ENCODE measurements at places on chromosomes 7 and 10.

DNA sequence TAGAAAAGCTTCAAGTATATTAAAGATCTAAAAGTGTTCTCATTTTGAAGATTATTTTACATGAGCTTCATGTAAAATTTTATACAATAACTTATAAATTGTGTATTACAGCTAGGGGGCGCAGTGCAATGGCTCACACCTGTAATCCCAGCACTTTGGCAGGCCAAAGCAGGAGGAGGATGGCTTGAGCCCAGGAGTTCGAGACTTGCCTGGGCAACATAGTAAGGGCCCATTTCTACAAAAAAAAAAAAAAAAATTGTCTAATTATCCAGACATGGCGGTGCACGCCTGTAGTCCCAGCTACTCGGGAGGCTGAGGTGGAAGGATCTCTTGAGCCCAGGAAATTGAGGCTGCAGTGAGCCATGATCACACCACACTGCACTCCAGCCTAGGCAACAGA, 16.6 kb downstream of the ACBD5 start:
- DNase-seq = peak; percentile 64

GRCh38 chr10:44835300-44835699, 75.8 kb upstream of the TMEM72 start:
- DNase-seq = no peak

GRCh38 chr7:103011650-103012049, 62.9 kb downstream of the FBXL13 start:
- DNase-seq = no peak

GRCh38 chr10:61541960-61542359, 88.8 kb upstream of the TMEM26 start:
- no peak for DNase-seq

DNA sequence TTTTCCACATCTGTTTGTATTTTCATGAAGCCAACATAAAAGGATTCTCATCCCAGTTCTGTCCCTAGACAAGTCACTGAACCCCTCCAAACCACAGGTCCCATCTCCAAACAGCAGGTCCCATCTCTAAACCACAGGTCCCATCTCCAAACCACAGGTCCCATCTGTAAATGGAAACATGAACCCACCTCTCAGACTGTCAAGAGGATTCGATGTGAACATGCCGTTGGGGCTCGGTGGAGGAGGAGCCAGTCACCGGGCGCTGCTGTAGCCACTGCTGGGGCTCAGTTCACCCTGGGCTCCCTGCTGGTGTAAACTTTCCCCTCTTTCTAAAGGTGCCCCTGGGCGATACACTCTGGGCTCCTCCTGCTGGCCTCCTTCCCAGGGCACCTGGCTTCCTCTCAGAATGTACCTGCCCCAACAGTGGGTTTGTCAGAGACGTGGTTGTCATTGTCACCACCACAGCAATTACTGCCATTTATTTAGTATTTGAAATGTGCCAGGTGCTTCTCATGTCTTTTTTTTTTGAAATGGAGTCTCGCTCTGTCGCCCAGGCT, 13.0 kb downstream of the LHPP start:
- DNase-seq = no peak

- no peak for DNase-seq
Measured at GRCh38 chr7:148611692-148612091, 21.1 kb downstream of the C7orf33 start.

- peak; percentile 0 for DNase-seq
Measured at GRCh38 chr7:127066974-127067373, 185.8 kb downstream of the GRM8 start.

- no peak for DNase-seq
Measured at GRCh38 chr7:74498996-74499834, 45.5 kb downstream of the GTF2IRD1 start.

GRCh38 chr7:69790977-69791724, 192.9 kb downstream of the AUTS2 start:
- DNase-seq = peak; percentile 85

DNA sequence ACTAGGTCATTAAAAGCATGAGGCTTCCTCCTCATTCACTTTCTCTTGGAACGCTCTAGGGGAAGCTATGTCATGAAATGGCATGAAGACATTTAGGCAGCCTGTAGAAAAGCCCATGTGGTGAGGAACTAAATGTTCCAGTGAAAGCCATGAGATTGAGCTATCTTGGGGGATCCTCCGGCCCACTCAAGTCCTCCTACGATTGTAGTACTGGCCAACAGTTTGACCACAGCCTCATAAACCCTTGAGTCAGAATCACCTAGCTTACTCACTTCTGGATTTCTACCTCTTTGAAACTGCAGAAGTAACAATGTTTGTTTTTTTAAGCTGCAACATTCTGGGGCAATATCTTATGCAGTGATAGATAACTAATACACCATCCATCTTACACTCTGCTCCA, 605.1 kb downstream of the SORCS1 start:
- no peak for DNase-seq

DNA sequence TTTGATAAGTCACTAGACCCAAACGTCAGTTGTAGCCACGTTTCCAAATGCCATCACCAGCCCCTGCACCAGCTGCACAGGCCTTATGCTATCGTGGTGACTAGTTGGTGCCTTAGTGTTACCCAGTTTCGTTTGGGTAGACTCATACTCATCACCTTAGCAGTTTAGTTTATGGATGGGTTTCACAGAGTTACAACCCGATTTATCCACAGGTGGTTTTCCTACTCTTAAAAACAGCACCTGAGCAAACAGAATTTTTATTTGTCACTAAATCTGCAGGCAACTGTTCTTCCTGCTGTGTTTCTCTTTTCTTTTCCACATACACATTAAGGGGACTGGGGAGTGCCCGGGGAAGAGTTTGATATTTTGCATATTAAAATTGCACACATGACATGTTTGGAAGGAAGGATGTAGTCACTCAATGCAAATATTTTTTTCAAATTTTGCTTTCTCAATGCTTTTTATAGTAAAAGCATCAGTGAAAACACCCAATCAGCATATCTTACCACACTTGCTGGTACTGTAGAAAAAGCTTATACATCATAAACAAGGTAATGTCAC, 41.6 kb downstream of the PDSS1 start:
- DNase-seq = no peak

GRCh38 chr10:4475827-4476490, 350.0 kb upstream of the AKR1E2 start:
- no peak for DNase-seq

DNA sequence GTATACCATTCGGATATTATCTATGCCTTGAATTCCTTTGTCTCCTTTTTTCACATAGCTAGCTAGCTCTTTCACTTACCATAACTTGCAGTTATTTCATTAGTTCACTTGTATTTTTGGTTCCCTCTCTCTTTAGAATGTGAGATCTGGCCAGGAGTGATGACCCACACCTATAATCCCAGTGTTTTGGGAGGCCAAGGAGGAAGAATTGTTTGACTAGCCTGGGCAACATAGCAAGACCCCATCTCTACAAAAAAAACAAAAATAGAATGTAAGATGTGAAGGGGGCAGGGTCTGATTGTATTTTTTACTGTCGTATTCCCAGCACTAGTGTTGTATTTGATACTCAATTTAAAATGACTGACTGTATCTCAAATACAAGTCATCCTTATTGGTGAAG, 19.6 kb downstream of the NFE2L3 start:
- DNase-seq = no peak

- DNase-seq = no peak
Measured at GRCh38 chr7:127876393-127876792, 154.8 kb downstream of the LRRC4 start.

DNA sequence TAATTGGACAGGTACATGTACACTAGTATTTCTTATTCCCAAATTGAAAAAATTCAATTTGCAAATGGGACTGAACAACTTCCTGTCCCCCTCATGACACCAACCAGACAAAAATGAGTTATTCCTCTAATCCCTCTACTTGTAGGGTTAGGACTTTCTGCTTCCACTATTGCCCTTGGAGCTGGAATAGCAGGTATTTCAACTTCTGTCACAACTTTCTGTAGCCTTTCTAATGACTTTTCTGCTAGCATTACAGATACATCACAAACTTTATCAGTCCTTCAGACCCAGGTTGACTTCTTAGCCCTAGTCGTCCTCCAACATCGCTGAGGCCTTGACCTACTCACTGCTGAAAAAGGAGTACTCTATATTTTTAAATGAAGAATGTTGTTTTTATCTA, 6.4 kb downstream of the CYP3A7 start:
- DNase-seq = no peak

DNA sequence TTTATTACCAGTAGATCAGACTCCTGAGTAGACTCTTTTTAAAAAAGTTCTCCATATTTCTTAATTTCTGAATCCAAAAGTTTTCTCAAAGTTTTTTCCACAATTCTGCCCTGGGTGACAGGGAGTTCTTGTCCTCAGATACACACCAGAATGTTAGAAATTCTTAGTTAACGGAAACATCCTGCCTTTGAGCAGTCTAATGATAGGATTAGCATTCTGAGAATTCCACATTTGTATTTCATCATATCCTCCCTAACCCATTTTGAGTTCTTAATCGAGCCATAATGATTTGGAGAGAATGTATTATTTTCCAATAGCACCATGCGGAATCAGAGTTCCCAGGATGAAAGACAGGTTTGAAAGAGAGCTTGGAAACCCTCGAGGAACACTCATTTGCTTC, 28.9 kb upstream of the MRPS33 start:
- DNase-seq = no peak

DNA sequence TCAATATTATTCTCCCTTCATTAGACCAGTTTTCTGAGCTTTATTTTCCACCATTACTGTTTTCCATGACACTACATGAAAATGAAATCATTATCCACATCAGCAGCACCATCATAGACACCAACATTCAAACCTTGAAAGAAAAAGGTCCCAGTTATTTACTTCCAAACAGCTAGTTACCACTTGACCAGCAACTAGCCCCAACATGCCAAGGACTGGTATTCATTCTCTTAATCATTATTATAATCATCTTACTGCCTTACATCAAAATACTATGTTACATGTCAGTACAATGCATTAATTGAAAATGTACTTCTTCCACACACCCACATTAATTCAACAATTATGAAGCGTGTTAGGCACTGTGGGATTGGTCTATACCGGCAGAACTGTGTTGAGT, 199.4 kb downstream of the TSPAN12 start:
- DNase-seq = no peak

DNA sequence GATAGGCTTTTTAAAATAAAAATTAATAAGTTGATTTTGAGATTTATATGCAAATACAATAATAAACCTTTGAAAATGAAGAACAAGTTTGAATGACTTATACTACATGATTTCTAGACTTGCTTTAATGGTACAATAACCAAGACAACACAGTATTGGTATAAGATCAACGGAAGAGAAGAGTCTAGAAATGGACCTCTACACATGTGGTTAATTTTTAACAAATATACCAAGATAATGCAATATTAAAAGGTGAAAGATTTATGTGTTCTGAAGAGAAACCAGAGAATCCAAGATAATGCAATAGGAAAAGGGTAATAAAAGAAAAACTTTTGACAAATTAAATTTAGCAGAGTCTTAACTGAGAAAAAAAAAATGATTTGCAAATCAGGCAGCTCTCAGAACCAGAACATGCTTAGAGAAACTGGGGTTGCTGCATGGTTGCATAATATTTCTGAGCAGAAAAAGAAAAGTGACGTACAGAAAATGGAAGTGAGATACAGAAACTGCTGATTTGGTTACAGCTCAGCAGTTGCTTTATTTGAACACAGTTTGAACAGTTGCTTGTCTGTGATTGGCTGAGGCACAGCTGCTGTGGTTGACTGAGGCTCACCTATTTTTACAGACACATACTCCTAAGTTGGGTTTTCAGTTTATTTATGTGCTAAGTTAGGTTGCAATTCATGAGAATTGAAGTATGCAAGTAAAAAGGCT, 365.9 kb downstream of the CRPPA start:
- DNase-seq = no peak

DNA sequence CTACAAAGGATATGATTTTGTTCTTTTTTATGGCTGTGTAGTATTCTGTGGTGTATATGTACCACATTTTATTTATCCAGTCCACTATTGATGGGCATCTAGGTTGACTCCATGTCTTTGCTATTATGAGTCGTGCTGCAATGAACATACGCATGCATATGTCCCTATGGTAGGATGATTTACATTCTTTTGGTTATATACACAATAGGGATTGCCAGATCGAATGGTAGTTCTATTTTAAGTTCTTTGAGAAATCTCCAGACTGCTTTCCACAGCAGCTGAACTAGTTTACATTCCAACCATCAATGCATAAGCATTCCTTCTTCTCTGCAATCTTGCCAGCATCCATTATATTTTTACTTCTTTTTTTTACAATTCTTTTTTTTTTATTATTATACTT, 35.6 kb upstream of the FAM13C start:
- no peak for DNase-seq

DNA sequence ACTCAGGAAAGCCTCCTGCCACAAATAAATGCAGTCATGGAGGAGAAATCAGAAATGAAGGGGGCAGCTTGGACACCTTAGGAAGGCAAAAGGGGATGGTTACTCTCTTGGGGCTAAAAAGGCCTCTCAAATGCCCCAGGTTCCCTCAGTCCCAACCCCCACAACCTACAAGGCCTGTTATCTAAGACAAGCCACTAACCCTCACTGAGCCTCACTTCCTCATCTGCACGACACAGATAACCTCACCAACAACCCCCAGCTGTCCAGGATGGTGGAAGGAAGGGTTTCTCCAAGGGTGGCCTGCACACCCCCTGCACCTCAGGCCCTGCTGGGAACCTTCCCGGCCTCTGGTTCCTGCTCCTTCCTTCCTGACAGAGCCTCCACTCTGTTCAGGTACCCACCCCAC, 29.2 kb downstream of the SORBS1 start:
- DNase-seq = no peak

GRCh38 chr7:116018731-116019130, 11.8 kb downstream of the TFEC start:
- DNase-seq = no peak

DNA sequence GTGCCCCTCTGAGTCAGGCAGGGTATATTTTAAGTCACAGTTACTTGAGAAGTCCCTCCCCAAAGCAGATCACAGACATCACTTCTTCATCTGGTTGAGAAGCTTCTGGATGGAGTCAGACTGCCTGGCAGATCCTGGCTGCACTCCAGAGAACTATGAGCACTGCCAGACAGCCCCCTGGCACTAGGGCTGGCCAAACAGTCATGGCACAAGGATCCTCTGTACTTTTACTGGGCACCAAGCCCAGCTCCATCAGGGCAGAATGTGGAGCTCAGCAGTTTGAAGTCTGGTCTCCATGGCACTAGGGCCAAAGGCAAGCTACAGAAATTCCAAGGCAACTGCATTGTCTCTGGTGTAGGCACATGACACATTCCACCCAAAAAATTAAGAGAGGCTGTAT, 162.1 kb downstream of the NRG3 start:
- DNase-seq = no peak

GRCh38 chr7:118573085-118573484, 348.6 kb downstream of the ANKRD7 start:
- peak; percentile 70 for DNase-seq

DNA sequence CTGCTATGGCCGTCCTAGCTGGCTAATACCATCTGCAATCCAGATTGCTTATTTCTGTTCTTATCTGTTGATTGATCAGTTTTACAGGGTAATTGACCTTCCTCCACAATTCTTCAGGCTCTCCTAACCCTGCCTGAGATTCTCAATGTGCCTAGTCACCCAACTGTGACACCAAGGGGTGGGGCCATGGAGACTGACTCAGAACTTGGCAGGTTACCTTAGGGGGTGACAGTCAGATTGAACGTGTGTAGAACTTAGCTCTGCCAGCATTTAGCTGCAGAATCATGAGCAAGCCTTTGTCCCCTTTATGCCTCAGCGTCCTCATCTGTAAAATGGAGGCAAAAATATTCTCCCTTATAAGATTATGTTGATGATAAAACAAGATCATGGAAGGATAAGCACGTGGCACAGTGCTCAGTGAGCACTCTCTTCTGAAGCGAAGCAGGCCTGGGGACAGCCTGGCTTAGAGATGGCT, 19.1 kb upstream of the LEP start:
- no peak for DNase-seq

- no peak for DNase-seq
Measured at GRCh38 chr10:36281831-36282331, 639.8 kb upstream of the FZD8 start.

Measured in eye (tissue), 1 donor.